CD4-positive, alpha-beta T cell treated with Interleukin-12 subunit alpha and Interleukin-12 subunit beta, for 1 hour (primary cell): ENCODE measurements at places on chromosomes 4 and X.

DNA sequence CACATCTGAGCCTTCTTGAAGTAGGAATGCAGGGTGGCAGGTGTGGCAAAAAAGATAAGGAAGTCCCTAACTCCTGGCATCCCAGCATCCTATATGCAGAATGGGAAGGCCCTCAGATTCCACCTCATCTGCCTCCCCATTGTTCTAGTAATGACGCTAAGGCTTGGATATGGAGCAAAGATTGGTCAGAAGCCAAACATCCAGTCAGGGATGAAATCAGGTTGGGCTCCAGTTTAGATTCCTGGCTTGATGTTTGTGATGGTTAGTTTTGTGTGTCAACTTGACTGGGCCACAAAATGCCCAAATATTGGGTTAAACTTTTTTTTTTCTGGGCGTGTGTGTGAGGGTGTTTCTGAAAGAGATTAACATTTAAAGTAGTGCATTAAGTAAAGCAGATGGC lies 39.6 kb upstream of the MAGEA4 start:
- DNase-seq, result no peak

GRCh38 chr4:76177709-76178108 lies 29.5 kb upstream of the NUP54 start:
- no peak for DNase-seq

- peak; percentile 23 for DNase-seq
Observed at GRCh38 chr4:109359040-109359646, 56.7 kb upstream of the COL25A1 start.

GRCh38 chrX:21698272-21698671 lies 40.1 kb upstream of the KLHL34 start:
- DNase-seq, result no peak

- DNase-seq, result no peak
Observed at GRCh38 chr4:36211084-36211483, 33.2 kb downstream of the ARAP2 start.

- DNase-seq, result peak; percentile 48
Observed at GRCh38 chr4:82851885-82852750, 38.8 kb downstream of the SEC31A start.

GRCh38 chr4:90126805-90127204 lies 389 bp upstream of the CCSER1 start:
- no peak for DNase-seq

DNA sequence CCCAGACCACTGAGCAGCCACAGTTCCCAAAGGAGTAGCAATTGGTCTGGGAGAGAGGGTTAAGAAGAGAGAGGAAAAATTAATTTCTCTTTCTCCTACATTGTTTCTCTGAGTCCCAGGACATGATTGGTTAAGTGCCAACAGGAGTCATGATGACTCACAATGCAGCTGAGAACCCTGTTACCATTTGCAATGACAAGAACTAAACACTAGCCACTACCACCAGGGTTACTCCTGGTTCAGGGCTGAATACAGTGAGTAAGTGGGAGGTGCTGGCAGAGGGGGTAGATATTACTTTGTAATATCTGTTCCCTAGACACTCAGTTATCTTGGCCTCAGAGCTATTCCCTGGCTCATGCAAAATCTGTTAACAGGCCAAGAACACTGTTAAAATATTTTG lies 18.0 kb downstream of the ETDC start:
- DNase-seq, result no peak

GRCh38 chr4:122045533-122045932 lies 93.7 kb upstream of the TRPC3 start:
- no peak for DNase-seq

DNA sequence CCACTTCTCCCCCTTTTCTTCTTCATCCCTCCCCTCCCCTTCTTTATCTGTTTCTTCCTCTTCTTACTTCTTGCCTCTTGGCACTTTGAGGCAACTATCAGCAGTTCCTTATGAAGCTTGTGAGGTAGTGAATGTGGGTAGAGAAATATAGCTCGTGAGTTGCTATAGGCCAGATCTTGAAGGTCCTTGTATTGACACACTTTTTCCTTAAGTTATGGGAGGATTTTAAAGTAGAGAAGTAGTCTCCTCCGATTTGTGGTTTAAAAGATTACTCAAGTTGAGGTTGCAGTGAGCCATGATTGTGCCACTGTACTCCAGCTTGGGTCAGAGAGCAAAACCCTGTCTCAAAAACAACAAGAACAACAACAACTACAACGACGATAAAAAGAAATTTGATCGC lies 3.4 kb upstream of the RRAGB start:
- no peak for DNase-seq

DNA sequence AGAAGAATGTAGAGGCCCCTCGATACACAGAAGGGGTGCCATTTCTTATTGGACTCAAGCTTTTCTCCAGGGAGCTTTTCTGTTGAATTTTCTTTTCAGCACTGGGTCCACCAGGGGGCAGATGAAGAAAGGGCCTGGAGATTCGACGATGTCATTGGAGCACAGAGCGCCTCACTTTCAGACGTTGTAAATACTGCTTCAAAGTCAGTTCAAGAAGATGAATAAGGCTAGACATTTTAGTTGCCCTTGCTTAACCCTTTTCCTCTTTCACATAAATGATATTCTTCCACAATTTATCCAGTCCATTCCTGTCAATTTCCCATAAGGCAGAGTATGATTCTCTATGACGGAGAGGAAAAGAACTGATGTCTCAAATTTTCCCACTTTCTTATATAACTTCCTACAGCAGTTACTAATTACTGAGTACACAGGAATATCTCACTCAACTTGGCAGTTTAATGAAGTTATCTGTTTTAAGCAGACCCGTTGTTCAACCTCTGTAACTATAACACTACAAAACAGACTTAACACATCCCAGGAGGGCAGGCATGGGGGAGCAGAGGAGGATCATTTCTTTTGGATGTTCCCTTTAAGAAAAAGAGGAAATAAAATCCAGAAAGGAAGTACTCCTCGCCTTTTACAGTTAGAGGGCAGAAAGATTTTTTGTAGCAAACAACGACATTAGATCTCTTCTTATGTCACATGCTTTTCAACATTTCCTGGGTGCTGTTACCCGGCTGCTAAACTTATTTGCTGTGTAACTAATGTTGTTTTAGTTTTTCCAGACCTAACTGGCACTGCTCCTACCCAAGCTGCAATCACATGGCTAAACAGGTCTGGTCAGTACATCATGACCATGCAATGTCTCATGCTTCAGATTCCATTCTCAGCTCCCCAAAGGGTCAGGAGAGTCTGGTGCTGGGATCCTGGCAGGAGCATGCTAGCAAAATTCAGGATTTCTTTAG lies 12.2 kb upstream of the CENPU start:
- DNase-seq, result peak; percentile 70

GRCh38 chr4:107164962-107165475 lies 128.9 kb upstream of the DKK2 start:
- no peak for DNase-seq

- peak; percentile 68 for DNase-seq
Observed at GRCh38 chrX:104136241-104137019, 20.4 kb downstream of the SLC25A53 start.

- no peak for DNase-seq
Observed at GRCh38 chr4:137881641-137882040, 349.3 kb upstream of the PCDH18 start.

DNA sequence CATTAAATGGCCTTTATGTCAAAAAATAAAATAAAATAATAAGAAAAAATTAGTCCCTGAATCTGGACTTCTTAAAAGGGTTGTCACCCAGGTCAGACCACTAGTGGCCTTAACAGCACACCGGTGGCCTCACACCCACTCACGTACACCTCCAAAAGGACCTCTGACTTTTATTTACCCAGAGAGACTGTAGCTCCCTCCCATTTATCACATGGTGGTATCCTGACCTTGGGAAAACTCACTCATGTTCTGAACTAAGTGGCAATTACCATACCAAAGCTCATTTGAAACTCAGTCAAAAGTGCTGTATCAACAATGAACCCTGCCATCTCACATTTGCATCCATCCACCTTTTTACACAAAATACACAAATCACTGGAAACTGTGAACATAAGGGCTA lies 53.1 kb upstream of the MAP3K15 start:
- DNase-seq, result no peak

DNA sequence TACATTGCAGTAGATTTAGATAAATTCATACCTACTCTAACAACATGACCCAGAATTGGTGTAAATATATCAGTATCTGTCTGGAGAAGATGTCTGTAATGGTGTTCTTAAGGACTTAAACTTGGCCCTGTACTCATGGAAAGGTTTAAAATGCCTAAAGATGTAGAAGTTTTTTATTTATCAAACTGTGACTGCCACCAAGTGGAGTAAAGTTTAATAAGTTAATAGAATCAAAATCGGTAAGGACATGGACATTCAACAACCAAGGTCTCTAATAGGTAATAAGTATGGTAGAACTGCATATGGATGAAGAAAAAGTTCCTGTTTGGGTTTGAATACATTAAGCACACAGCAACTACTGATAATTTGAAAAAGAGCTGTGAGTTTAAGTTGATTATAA lies 474.0 kb upstream of the NDST3 start:
- no peak for DNase-seq

- no peak for DNase-seq
Observed at GRCh38 chr4:172822331-172822730, 346.3 kb upstream of the GALNT7 start.

GRCh38 chrX:110745288-110745687 lies 50.3 kb downstream of the CHRDL1 start:
- no peak for DNase-seq

DNA sequence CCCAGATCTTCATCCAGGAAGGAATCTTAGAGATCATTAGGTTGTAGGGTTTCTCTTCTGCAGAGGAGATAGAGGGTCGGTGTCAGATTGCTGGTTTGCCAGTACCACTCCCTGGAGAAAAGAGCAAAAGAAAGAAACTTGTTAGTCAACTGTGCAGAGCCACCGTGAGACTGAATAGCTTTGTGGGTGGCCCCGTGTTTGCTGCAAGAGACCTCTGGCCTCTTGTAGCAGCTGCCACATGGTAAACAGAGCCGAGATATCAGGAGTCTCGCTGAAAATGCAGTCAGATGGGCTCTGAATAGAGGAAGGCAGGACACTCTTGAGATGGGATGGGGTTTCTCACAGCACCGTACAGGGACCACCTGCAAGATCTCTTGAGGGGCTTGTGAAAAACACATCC lies 149.7 kb downstream of the PTTG2 start:
- DNase-seq, result no peak

- DNase-seq, result no peak
Observed at GRCh38 chr4:44354172-44354571, 94.4 kb downstream of the KCTD8 start.

GRCh38 chr4:141473952-141474351 lies 162.4 kb upstream of the IL15 start:
- DNase-seq, result no peak

DNA sequence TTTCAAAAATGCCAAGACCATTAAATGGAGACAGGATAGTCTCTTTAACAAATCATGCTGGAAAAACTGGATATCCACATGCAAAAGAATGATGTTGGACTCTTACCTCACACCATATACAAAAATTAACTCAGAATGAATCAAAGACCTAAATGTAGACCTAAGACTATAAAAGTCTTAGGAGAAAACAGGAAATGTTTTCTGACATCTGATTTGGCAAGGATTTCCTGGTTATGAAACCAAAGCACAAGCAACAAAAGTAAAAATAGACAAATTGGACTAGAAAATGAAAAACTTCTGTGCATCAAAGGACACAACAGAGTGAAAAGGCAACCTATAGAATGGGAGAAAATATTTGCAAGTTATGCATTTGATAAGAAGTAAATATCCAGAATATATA lies 37.6 kb downstream of the ARFIP1 start:
- DNase-seq, result no peak

DNA sequence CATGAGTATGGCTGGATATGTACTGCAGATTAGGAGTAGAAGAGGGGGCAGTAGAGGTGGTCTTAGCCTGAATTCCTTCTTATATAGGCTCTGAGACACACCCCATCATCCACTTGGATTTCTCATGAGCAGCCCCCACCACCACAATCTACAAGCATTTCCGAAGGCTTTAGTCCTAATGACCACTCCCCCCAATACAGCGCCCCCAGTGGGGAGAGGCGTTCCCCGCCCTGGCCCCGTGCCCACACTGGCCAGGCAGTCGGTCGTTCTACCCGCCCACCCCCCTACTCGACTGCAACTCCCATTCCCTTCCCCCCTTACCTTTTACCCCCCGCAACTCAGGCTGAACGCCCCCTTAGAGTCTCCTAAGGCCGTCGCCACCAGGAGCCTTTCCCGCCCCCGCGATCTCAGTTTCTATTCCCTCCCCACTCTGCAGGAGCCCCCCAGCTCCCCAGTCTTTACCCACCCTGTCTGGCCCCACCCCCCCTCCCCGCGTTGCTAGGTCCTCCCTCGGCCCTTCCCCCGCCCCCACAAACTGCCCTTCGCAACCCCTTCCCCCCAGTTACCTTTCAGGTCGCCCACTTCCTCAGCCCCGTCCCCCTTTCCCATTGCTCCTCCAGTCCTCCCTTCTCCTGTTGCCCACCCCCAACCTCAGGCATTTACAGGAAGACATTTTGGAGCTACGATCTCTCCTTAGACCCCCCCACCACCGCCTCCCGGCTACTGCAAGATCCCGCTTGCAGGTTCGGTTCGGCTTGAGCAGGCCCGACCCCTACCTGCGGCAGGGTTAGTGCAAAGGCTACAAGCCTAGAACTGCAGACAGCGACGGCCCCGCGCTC lies 468 bp downstream of the ZMYM3 start:
- DNase-seq, result peak; percentile 44

- no peak for DNase-seq
Observed at GRCh38 chr4:42078184-42078801, 74.2 kb downstream of the BEND4 start.

GRCh38 chr4:27326991-27327390 lies 466.4 kb downstream of the STIM2 start:
- no peak for DNase-seq

DNA sequence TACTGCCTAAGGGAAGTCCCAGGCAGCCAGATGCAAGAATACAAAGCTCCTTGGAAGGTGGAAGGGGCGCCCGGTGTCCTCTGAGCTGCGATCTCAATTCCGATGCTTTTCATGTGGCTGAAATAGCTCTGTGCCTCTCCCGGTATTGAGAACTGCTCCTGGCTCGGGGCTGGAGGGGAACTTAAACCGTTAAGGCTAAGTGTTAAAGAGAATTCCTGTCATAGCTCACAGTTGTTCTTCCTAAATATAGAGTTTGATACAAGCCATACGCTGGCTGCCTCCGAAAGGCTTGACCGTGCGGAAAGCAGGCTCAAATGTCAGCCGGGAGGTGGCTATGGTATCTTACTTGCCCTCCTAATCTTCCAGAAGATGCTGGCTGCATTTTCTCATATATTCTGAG lies at the start of gene SMPX:
TSS of gene SMPX (minus strand) at position 157 of the 400 bp plus-strand sequence. CDS start 3,826 bp downstream, outside the sequence.
- DNase-seq, result no peak

DNA sequence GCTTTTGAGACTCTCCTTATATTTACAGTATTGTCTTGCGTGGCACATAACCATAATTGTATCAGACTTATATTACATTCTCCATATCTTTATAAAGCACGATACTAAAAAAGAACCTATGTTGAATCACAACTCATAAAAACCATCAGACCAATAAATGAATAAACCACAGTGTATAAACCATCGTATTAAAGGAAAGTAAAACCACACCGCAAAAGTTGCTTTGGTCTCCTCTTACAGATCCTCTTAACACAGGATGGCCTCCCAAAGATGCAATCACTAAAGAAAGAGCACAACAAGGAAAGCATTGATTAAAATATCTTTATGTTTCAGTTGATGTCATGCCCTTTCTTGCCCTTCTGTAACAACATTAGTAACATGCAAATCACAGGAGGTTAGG lies 437.9 kb downstream of the AFF2 start:
- DNase-seq, result no peak

GRCh38 chr4:10108818-10109783 lies 7.5 kb downstream of the WDR1 start:
- DNase-seq, result peak; percentile 56

GRCh38 chr4:22794732-22795131 lies 102.0 kb downstream of the GBA3 start:
- no peak for DNase-seq
